ENCODE measurements at places on chromosomes 13 and 19.

DNA sequence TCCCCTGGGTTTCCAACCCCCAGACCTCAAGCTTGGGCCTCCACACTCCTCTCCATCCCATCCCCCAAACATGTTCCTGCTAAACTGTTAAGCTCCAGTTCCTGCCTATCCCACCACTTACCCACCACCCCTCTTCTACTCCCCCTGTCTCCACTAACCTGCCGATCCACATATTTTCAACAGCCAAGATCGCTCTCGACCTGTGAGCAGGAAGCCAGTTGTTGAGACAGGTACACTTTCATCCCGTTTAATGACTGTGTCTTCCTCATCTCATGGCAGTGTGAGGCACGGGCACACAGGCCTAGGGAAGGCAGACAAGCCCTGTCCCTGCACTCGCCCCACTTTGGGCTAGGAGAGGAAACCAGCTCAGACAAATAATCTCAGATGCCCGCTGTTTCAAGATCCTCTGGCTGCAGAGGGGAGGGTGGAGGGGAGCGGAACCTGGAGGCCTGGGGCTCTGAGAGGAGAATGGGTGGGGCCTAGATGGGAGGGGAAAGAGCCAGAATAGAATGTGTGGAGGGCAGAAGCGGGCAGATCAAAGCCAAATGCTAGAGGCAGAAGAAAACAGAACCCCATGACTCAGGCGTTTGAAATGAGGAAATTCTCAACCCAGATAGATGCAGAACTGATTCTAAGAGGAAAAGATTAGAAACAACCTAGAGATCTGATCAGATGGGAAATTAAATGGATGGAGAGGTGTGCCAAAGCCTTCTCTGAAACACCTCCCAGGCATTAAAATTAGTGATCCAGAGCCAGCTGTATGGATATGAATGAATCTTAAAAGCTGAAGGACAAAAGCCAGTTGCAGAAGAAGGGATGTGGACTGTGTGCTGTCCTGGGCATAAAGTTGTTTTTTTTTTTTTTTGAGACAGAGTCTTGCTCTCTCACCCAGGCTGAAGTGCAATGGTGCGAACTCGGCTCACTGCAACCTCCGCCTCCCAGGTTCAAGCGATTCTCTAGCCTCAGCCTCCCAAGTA lies 16.9 kb upstream of the CYP2S1 start:
- peak; percentile 59 for DNase-seq

- DNase-seq = no peak
These were observed 45.8 kb upstream of the SCEL start for GRCh38 chr13:77489566-77490337.

DNA sequence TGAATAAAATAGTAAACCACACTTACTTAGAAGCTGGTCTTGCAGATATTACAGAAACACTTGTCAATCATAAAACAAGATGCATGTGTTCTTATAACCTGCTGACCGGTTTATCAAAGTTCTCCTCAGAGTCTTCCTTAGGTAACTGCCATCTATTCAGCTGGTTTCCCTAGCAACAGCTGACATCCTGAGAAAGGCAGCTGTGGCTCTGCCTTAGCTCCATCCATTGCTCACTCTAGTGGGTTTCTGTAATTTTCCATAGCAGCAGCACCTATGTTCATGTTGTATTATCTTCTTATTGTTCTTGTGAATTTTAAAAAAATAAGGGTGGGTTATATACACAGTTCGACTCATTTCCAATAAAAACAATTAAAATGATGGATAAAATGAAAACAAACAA lies 87.8 kb downstream of the RAP2A start:
- DNase-seq = no peak

GRCh38 chr19:18698321-18699167 lies 15.1 kb downstream of the CRTC1 start:
- DNase-seq = no peak

DNA sequence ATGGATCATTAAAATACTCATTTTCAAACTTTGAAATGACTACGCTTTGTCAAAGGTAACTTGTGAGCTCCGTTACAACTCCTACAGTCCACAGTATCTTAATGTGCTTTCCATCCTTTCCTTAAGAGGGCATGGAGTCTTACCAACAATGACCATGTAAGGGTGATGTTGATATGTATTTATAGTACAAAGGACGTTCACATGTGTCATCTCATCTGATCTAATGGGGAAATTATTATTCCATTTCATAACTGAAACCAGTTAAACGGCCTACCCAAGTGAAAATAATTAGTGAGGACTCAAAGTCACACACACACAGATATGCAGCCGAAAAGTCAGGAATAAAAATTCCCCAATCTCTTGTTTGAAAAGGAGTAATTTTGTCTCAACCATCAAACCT lies 9.6 kb downstream of the USP12 start:
- DNase-seq = peak; percentile 27

GRCh38 chr13:112962396-112962795 lies 6.6 kb upstream of the MCF2L start:
- DNase-seq = no peak

Measured in fibroblast of mammary gland (primary cell).